MV-4-11 (cell line): ENCODE measurements at places on chromosomes 1 and 21.

DNA sequence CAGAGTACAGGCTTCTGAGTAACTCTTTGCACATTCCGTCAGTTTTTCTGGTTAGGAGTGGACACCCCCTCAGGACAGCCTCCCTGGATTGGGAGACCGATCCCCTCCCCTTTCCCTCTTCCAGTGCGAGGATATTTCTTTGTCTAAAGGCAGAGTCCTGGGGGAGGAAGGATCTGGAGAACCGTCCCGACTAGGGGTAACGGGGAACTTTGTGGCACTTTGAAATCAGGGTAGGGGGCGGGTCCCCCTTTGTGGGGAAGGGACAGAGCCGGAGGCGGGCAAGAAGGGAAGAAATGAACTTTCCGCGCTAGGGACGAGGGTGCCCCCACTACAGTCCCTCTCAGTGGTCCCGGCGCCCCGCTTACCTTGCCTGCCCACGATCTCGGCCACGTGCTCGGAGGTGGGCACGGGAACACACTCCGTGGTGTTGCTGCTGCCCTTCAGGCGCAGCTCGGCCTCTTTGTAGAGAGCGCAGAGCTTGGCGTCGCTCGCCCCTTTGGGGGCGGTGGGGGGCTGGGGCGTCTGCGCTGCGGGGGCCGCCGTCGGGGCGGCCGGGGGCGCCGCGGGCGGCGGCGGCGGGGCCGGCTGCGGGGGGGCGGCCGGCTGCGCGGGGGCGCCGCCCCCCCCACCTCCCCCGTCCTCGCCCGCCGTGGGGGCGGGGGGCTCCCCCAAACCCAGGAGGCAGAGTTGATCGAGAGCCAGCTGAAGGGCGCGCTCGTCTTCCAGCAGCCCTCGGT is 917 bp downstream of the MEX3A start:
- no peak for DNase-seq

GRCh38 chr1:88917321-88918025 is 26.1 kb upstream of the GTF2B start:
- DNase-seq = no peak

DNA sequence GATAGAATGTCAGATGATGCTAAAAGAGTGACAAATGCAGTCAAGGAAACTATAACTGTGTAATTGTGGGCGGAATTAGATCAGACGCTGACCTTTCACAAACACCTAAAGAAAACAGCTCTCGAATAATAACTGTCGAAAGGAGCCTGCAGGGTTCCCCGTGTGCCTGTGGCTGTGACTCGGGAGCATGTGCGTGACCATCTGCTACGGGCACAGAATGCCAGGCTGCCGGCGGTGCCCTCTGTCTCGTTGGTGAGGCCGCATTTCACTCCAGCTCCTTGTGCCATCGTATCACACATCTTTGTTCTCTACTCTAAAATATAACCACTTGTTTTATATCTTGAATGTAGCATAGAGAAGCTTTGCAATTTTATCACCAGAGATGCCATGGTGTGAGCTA is 267.8 kb upstream of the FMN2 start:
- DNase-seq = no peak

GRCh38 chr21:23138797-23139196 is 2140.6 kb downstream of the NCAM2 start:
- DNase-seq = no peak

DNA sequence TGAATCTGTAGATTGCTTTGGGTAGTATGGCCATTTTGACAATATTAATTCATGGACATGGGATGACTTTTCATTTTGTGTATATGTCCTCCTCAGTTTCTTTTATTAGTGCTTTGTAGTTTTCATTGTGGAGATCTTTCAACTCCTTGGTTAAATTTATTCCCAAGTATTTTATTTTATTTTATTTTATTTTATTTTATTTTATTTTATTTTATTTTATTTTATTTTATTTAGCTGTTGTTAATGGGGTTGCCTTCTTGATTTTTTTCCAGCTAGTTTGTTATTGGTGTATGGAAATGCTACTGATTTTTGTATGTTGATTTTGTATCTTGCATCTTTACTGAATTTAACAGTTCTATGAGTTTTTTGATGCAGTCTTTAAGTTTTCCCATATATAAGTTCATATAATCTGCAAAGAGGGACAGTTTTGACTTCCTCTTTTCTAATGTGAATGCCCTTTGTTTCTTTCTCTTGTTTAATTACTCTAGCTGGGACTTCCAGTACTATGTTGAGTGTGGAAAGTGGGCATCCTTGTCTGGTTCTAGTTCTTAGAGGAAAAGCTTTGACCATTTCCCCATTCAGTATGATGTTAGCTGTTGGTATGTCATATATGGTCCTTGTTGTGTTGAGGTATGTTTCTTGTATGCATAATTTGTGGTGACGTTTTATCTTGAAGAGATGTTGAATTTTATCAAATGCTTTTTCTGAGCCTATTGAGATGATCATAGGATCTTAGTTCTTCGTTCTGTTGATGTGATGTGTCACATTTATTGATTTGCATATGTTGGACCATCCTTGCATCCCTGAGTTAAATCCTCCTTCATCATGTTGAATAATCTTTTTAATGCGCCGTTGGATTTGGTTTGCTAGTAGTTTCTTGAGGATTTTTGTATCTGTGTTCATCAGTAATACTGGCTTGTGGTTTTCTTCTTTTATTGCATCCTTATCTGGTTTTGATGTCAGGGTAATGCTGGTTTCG is 14.3 kb downstream of the CEPT1 start:
- DNase-seq = peak; percentile 49

GRCh38 chr1:8025671-8026144 is 401 bp downstream of the ERRFI1 start:
- DNase-seq = no peak

GRCh38 chr1:210129092-210129491 is 103.5 kb upstream of the SERTAD4 start:
- DNase-seq = no peak

DNA sequence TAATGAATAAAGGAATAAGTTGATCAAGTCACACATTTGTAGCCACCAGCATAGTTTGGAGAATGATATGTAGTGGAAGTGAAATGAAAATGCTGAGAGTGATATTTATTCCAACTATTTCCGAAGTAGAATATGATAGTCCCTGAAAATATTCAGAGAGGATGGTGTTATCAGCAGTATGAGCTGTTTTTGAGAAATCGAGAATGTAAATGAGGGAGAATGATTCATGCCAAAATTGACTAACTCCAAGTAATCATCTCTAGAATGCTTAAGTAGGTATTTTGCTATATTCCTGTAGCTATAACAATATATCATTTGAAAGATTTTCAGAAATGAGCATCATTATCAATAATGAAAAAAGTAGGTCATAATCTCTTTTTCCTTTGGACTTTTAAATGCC is 178.9 kb downstream of the PDE4B start:
- no peak for DNase-seq

- DNase-seq = no peak
Observed at GRCh38 chr1:228226141-228226874, 18.5 kb downstream of the OBSCN start.
